Diencephalon (tissue), 1 donor: ENCODE measurements at places on chromosomes 16 and 17. TPM values are rescaled to one million over a fixed set of nuclear protein-coding genes. Genes with fewer than 3 reads are reported as not detected.

The RNU2-1 gene
- not detected for total RNA-seq

The TRPV3 gene
- 2.8 TPM for total RNA-seq

The LDHD gene
- total RNA-seq, result 6.7 TPM

The CNGB1 gene
- total RNA-seq, result 21.9 TPM

The PEX12 gene
- 7.2 TPM for total RNA-seq
